ENCODE measurements at places on chromosomes 5 and 9.

DNA sequence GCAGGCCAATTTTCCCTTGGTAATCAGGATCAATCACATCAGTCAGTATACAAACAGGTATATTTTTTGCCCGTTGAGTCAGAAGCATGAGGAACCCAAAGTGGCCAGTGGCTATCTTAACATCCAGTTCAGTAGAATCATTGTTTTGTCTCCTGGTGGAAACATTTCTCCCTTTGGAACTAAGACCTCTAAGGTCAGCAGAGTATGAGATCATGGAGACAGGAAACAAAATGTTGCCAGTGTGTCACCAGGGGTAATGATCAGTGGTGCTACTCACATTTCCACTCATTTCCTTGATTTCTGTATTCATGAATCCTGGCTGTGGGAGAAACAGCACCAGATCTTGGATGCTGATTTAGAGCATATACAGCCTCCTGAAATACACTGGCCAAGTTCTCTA is 553.0 kb downstream of the CSNK1G3 start:
- DNase-seq: no peak

DNA sequence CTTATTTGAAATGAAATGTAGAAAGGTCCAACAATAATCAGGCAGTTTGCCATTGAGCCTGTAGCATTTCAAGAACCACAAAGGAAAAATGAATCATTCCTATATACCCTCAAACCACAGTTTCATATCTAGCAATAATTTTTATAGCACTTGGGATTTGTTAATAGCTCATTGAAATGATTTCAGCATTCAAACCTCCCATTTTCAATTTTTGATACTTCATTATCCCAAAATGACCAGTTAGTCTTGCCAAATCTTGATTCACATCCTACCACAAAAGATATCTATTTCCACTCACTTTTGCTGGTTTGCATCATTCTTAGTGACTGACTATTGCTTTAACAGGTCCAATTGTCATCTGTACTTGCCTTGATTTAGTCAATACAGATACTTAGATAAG is 790.1 kb downstream of the TLE1 start:
- no peak for DNase-seq

DNA sequence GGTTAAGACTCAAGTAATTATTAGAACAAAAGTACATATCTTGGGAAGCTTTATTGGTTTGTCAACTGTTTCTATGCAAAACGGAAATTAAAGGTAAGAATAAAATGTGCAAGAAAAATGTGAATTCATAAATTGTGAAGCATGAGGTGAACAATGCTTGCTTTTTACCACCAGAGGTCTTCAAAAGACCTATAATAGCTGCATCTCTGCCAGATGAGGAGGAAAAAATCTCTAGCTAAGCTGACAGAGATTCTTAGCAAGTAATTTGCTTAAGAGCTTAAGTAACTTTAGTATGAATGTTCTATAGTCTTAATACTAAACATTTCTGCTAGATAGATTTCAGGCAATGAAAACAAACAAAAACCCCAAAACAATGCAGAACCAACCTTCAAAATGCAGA is 54.1 kb downstream of the MRPS30 start:
- DNase-seq: no peak

DNA sequence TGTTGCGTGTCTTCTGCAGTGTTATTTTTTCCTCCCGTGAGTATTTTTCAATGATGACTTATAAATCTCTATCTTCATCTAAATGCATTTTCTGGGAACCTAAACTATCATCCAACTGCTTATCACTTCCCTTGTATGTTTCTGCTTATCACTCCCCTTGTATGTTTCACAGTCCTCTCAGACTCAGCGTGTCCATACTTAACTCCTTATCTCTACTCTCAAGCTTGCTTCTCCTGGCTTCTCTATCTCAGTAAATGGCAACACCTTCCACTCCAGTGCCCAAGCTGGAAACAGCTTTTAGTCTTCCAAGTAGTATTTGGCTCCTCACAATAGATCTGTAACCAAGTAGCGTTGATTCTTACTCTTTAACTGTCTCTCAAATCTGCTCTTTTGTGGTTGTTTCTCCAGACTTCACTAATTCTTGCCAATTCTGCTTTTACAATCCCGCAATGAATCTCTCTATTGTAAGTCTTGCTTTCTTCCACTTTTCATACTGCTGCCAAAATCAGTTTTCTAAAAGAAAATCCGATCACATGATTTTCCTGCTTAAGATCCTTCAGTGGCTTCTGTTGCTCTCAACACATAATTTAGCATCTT is 33.8 kb upstream of the TXNDC8 start:
- no peak for DNase-seq

DNA sequence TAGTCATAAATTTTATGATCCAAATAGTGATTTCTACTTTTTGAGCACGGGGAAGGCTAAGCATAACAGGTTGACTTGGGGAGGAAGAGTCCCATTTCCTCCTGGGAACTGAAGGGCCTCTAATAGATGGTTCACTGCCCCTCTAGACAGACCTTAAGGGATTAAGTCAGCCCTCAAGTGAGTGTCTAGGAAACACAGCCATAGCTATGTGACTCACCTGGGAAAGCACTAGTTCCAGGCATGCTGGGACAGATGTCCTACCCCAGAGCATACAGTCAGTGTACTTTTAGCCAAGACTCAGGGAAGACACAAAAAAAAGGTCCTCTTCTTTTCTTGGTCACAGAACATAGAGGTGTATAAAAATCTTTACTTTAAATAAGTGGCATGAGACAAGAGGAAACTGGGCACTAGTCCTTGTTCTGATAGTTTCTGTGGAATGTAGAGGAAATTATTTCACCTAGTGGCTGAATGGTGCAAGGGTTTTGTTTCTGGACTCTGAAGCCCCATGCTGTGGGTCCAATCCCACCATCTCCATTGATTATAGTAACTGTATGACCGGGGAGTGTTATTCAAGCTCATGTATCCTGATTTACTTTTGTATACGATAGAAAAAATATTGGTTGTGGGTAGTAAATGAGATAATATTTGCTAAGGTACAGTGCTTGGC is 86.0 kb downstream of the NREP start:
- DNase-seq: no peak

GRCh38 chr9:28720746-28721145 is 1147.5 kb upstream of the C9orf72 start:
- DNase-seq: no peak

GRCh38 chr9:83965350-83966208 is 14.4 kb downstream of the HNRNPK start:
- peak; percentile 84 for DNase-seq

- DNase-seq: no peak
These were observed 348.4 kb upstream of the FTMT start for GRCh38 chr5:121503111-121503840.

GRCh38 chr5:133460172-133460758 is 152.1 kb downstream of the FSTL4 start:
- DNase-seq: no peak

DNA sequence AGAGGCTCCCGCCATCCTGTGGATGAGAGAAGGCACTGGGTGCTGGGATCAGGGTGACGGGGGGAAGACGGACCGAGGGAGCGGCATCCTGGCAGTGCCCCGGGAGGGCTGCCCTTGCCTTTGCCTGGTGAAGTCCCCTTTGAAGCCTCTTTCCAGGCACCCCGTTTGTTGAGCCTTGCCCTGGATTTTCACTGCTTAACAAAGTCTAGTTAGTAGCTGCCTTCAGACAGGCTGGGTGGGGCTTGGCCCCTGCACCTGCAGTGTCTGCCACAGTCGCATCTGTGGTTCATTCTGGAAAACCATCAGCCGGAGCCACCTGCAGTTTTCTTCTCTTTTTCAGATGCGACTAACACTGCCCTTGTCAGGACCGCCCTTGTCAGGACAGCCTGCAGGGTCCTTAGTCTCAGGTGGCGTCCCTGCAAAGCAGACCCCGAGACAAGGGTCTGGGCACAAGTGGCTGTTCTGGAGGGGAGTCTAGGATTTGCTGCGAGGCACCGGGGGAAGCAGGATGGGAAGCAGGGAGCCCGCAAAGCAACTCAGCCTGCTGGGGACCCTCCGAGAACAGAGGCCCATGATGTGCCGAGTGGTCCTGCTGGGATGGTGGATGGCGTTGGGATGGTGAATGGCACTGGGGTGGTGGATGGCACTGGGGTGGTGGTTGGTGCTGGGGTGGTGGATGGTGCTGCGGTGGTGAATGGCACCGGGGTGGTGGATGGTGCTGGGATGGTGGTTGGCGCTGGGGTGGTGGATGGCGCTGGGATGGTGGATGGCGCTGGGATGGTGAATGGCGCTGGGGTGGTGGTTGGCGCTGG is 147.9 kb upstream of the COL5A1 start:
- DNase-seq: no peak

GRCh38 chr9:128551657-128552152 is 682 bp upstream of the SPTAN1 start:
- no peak for DNase-seq

- DNase-seq: no peak
These were observed 551.9 kb downstream of the BNC2 start for GRCh38 chr9:16318516-16319060.

DNA sequence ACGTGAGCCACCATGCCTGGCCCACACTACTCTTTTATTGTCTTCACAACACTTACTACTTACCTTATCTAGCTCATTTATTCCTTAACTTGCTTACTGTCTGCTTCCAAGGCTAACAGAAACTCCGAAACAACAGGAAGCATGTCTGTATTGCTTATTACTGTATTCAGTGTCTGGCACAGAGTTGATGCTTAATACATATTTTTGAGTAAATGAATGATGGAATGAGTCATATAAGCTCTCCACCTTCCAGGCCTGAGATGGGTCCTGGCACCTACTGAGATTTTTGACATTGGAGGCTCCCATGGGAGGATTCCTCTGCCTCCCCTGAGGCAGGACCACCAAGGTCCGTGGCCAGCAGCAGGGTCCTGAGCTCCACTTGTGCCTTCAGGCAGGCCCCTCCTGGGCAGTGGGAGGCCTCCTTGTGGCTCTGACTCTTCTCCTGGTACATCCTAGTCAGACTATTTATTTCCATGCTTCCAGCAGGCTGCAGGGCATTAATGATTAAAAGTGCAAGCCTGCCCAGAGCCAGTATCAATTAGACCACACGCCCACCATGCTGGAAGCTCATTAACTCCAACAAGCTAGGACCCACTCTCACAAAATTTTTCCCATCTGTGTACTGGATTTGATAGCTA is 76.5 kb upstream of the CTNNA1 start:
- DNase-seq: no peak

- no peak for DNase-seq
These were observed 467.2 kb downstream of the KIF4B start for GRCh38 chr5:155480731-155481131.
